ENCODE measurements at places on chromosomes 1 and 21.

DNA sequence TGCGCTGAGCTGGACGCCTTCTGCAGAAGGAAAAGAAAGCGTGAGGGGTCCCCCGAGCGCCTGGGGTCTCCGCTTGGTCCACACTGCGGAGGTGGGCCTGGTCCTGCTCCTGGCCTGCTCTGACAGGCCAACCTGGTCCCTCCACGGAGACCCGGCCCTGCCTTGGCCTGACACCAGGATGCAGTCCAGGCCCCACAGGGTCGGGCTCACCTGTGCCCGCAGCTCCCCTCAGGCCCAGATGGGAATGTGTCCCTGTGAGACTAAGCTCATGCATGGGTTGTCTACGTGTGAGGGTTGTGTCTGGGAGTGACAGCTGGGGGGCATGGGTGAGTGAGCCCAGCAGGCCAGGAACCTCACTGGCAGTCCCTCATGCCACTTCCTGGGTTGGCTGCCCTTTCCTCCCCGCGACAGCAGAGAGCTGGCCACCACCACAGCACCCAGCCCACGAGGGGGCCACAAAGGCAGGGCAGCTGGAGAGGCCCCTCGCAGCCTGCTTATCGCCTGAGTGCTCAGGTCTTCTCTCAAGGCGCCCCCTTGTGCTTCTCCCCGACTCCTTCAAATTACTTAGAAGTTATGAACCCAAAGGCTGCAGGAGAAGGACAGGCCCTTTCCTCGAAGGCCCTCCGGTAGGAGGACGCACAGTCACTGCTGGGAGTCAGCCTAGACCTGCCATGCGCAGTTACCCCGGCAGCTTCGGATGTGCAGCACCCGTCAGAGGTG, 41.1 kb downstream of the SLC45A1 start:
- no peak for DNase-seq

DNA sequence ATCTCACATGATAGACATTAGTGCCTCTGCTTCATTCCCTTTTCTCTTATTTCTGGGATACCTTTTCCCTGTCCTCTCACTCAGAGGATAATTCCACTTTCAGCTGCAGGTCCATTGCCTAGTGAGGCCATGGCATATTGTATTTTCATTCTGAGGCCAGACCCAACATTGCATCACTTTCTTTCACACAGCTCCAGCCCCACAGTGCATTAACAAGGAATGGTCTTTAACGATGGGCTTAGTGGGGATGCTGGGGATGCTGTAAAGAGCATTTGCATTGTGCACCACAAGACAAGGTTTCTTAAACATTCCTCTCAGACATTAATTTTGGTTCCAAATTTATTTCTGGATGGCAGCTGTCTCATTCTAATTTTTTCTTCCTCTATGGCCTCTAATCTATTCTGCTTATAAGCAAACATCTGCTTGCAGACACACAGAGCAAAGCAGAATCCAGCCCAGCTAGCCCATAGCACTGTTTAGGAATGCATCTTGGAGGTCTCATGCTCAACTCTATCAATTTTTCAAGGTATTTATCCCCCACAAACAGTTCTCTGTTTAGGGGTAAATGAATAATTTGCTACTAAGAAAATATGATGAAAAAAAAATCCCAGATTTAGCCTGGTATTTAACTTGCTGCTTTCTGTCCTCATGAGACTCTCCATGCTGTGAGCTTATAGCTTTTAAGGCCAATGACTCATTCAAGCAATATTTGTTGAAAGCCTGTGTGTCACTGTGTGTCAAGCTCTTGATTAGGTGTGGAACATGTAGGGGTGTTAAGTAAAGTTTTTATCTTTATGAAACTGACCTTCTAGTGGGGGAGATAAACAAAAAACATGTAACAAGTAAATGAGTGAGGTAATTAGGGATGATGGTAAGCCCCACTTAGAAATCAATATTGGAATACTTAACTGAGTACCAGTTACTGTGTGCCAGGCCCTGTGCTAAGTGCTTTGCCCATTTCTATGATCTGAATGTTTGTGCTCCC, 44.5 kb upstream of the CCDC190 start:
- no peak for DNase-seq

DNA sequence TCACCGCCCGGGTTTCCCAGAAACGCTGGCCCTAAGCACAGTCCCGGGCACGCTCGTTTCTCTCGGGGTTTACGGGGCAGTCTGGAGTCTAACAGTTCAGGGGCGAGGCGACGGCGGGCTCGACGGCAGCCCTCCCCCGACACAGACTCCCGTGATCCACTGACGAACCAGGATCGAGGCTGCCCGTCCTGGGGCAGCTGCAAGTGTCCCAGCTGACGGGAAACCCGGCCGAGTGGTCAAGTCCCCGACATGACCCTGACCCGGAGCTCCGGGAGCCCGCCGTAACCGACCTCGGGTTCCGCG, 494 bp downstream of the UBE2J2 start:
- no peak for DNase-seq

- no peak for DNase-seq
These were observed 54.9 kb downstream of the OPTC start for GRCh38 chr1:203548892-203549291.

DNA sequence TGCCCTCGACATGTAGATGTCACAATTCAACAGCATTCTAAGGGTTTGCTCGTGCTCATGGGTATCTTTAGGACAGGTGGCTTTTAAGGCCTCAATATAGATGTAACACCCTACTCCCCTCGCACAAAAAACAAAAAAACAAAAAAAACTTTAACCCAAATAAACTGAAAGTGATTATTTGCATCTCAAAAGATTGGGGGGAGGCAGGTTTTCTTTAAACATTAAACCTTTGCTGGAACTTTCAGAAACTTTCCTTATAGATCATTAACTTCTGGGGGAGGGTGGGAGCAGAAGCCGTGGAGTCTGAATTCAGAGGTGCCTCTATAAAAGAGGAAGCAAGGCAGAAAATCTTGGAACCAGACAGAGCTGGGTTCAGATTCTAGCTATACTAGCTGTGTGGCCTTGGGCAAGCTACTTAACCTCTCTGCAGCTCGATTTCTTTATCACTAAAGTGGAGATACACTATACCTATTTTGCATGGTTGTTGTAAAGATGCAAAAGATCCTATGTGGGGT, 3.2 kb upstream of the KIAA1614 start:
- DNase-seq: no peak

DNA sequence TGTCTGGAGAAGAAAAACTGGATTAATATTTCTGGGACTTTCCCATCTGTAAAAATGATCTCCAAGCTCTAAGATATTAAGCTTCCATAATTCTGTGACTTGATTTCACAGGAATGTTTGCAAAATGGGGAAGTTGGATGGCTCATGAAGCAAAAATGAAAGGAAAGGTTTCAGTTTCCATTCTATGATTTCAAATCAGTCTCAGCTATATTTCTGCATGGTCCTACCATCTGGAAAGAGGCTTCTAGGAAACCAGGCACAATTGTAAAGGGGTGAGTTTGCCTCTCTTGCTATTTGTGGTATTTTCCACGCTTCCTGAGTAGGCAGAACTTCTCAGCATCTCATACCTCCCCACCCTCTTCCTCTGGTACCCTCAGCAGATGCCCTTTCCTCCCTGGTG, 22.4 kb upstream of the ACTN2 start:
- DNase-seq: no peak

DNA sequence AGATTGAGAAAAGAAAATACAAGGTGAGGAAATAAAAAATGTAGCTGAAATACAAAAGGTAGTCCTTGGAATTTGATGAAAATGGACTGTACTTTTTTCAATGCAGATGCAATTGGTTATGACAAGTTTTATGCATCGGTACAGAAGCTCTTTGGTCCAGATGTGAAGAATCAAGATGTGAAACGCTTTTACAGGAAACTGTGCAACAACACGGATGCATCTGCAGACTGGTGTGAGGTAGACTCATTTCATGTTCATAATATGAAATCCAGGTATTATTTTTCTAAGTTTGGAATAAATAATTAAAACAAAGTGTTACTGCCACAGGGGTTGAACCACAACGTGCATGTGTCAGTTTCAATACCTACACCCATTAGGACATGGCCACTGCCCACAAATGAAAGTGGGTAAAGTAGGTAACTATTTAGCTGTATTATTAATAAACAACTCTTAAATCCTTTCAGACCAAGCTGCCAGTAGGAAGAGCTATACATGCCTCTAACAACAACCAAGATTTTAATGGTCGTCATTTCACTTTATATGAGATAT, 8.4 kb downstream of the WDR64 start:
- DNase-seq: no peak

- DNase-seq: no peak
These were observed 117.6 kb downstream of the LTN1 start for GRCh38 chr21:28875078-28875477.

GRCh38 chr1:235368428-235368827, 1.2 kb downstream of the TBCE start:
- no peak for DNase-seq
